Dorsolateral prefrontal cortex (tissue), 122 donors: ENCODE measurements at places on chromosomes 2 and 18.

DNA sequence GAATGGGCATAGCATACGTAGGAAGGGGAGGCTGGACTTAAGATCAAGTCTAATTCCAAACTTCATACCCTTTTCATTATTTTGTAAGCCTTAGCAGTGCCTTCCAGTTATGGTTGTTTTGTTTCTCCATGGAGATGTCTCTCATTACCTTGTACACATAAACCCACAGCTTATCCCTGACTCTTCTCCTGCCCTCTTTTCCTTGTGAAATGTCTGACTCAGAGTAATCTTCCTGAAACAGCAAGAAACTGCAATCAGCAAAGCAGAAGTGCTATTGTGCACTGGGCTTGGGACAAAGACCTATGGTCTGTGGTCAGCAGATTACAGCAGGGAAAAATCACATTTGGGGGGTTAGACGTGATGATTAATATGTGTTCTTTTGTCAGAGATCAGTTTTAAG is 176.7 kb downstream of the IKZF2 start:
- no peak for DNase-seq

DNA sequence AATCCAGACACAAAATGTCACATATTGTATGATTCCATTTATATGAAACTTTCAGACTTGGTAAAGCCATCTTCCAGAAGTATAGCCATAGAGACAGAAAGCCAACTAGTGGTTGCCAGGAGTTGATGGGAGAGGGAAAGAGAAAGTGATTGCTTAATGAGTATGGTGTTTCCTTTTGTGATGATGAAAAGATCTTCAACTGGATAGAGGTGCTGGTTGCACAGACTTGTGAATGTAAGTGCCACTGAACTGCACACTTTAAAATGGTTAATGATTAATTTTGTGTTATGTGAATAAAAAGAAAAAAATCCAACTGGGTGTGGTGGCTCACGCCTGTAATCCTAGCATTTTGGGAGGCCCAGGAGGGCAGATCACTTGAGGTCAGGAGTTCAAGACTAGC is 135.3 kb upstream of the SLC1A4 start:
- no peak for DNase-seq

DNA sequence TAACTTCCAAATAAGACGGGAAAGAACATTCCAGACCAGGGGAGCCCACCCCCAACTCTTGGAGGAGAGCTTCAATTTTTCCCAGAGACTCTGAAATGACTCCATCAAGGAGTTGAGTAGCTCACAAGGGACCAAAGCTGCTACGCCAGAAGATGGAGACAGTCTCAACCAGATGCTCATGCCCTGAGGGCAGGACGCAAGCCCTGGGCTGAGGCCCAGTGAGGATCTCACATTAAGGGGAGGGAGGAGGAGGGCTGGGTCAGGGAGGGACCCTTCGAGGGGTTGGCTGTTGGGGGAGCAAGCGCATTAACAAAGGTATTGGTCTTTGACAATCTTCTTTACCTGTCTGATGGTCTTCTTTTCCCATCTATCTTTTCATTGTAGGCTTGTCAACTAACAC is 141.3 kb upstream of the SLC1A4 start:
- DNase-seq, result no peak

- no peak for DNase-seq
Measured at GRCh38 chr2:207501802-207502576, 27.8 kb upstream of the CREB1 start.

DNA sequence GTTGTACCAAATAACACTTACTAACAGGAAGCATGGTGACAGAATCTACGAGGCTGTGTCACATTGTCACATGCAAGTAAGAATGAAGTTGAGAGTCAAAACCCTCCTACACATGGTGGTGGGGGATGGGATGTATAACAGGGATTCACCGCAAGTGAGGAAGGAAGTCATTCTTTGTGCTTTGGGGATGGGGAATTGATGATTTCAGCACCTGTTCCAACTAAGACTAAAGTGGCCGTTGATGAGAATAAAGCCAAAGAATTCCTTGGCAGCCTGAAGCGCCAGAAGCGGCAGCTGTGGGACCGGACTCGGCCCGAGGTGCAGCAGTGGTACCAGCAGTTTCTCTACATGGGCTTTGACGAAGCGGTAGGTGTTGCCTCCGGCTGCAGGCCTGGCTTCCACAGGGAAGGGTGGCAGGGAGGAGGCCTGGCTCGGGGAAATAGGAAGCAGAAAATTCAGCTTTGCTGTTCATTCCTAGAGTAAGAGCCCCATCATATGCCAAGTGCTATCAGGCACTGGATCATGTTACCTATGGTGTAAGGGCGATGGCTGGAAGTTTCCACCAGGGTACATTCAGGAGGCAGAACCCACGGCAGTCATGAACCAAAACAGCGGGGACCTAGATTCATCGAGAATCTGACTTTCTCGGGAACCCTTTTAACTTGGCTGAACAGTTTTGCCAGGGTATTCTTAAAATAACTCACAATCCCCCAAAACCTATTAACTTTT is 120.3 kb downstream of the UXS1 start:
- no peak for DNase-seq

DNA sequence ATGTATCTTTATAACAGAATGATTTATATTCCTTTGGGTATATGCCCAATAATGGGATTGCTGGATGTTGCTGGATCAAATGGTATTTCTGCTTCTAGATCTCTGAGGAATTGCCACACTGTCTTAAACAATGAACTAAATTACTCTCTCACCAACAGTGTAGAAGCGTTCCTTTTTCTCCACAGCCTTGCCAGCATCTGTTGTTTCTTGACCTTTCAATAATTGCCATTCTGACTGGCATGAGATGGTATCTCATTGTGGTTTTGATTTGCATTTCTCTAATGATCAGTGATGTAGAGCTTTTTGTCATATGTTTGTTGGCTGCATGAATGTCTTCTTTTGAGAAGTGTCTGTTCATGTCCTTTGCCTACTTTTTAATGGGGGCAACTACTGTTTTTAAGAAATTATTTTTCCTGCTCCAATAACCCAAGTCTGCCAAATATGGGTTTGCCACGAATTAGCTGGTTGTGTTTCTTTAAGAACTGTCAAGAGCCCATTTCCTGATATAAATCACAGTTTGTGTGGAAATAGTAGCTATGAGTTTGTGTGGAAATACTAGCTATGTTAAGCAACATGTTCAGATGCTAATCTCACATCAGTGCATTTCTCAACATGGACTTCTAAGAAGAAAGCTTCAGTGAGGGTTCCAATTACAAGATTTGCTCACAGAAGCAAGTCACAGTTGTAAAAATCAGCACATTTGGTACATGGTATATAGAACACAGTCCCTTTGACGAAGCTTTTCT is 259.4 kb downstream of the ANAPC1 start:
- DNase-seq, result no peak

- no peak for DNase-seq
Measured at GRCh38 chr18:61308004-61308403, 25.2 kb upstream of the CDH20 start.

DNA sequence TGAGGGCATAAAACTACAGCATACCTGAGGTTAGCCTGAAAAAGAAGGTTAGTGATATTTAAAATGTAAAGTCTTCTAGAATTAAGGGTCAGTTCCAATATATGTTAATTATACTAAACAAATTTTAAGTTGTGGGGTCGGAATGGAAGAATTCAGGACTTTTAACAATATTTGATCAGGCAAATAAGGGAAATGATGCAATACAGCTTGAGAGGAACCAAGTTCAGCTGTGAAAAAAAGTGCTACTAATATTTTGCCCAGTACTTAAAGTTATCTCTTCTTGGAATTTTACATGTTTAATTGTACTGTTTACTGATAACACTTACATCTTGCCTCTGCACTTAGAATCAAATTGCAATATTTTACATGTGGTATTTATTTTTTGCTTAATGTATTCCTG is 345.5 kb upstream of the CWC22 start:
- DNase-seq, result no peak

DNA sequence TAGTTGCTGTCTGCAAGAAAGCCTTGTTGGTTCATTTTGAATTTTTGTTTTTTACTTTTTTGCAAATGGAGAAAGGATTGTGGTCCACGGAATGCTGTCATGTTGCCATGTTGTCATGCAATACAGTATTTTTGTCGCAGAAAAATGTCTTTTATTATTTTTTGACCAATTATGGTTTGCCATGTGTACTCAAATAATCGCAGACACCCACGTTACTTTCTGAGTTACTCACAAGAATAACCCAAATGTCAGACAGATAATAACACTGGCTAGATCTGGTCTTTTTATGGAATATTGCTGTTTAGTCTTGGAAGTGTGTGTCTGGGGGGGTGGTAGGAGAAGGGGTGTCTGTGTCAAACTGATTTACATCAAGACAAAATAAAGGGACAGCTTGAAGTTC is 188.9 kb downstream of the LTBP1 start:
- DNase-seq, result no peak

DNA sequence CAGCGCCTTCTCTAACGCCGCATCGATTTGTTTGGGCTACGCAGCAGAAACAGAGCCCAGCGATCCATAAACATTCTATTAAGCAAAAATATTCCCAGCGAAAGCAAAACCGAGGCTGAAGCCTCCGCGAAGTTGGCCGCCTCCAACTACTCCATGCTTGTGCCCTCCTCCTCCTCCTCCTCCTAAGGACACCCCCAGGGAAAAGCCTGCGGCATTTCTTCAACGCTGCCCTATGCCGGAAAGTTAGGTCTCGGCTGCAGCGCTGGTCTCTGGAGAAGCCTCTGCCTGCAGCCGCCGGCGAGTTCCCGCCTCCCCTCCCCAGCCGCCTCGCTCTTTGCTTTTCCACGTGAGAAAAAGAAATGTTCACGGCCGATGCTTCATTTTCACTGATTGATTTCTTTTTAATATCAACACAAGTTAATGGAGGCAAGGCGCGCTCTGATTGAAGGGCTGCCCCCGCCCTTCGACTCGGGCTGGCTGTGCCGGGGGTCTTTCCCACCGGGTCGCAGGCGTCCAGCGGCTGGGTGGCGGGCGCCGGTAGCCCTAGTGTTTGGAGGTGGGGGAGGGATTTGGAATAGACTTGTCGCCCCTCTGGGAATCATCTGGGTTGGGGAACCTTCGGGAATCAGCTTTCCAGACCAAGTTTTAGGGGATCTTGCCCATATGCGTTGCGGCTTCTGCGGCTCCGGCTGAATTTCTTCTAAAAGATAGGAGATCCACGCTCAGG is 3.9 kb downstream of the NRP2 start:
- no peak for DNase-seq

- DNase-seq, result no peak
Measured at GRCh38 chr2:162075689-162076132, 1.7 kb upstream of the DPP4 start.

DNA sequence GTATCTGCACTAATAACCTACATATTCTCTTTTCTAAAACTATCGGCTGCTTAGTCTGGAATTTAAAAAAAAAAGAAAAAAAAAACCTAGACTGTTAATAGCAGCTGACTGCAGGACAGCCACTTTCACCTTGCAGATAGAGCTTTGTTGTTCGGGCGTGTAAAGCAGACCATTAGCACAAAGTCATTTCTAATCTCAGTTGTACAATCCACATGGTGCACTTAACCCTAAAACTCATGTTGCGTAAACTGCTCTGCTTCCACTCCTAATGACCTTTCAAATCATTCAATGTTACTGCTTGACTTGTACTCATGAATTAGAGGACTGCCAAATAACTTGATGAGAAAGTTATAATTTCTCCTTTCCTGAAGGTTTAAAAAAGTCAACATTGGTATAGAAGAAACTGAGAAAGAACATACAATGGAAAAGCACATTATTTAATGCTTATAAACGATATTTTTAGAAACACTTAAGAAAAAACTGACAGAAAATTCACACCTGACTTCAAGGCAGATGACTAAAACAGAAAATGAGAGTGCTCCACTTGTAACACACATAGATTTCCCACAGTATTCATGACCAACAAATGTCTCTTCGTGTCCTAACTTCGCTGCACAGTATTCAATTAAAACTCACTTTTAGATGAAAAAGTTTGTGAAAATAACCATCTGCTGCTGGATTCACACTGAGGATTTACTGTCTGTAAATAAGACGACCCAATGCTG is 2.6 kb downstream of the CDH2 start:
- DNase-seq, result no peak

DNA sequence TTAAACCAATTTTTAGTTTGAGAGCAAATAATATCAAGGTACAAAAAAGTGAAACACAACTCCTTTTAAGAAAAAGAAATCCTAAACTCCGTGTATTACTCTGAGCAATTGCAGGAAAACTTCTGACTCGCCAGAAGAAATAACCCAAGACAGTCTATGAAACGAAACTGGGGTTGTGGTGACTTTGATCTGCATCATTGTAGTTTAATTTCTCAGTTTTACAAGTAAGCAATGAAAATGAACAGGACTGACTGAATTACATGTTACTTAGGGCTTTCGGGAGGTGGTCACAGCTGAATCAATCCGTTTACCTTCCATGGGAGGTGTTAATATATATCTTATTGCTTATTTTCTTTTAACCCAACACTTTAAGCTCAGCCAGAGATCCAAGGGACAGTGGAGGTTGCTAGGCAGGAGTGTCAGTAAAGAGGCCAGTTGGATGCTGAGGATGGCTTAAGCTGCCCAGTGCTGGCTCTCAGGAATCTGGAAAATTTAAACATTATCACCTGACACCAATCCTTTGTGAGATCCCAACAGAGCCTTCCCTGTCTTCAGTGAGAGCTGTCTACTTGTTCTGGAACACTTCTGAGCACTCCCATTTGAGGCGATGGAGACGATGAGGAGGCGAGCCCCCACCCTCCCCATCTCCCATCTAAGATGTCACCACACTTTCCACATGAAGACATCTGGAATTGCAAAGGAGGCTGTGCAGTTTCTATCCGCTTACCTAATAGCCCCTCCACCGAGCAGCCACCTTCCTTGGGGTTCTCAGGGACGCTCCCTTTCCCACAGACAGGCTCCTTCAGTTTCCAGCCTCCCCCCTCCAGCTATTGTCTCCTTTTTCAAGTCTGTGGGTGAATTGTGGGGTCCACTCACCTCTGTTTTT is 3.6 kb upstream of the RAB31 start:
- no peak for DNase-seq

- DNase-seq, result no peak
Measured at GRCh38 chr18:42087876-42088275, 132.8 kb downstream of the PIK3C3 start.

- no peak for DNase-seq
Measured at GRCh38 chr2:70806620-70807019, 13.8 kb downstream of the CLEC4F start.

GRCh38 chr2:229160984-229161383 is 110.1 kb downstream of the PID1 start:
- DNase-seq, result no peak

DNA sequence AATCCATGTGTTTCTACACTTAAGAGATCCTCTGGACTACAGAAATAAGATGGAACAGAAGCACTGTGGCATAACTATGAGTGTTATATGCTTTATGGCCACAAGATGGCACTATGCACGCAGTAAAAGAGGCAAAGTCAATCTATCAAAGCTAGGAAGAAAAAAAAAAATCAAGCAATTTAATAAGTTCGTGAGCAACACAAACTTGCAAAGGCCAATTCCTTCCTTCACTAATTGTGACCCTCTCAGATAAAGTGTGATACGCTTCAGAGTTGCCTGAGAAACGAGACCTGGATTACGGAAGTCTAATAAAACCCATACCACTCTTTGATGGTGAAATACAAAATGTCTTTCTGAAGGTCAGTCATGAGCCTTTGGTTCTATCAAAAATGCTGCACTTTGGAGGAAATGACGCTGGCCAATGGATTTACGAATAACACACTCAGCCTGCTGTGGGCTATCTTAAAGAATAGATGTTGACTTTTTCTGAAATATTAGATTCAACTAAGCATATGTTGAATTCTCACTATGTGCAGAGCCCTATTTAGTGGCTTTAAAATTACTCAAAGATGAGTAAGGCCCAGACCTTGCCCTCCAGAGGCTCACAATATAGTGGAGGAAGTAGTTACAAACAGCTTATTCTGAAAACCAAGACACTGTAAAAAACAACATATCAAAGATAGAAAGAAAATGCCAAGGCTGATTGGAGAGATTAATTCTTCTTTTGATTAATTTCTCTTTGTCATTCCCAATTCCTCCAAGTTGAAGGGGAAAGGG is 35.5 kb upstream of the TTR start:
- peak; percentile 45 for DNase-seq
